ENCODE measurements at places on chromosomes 1 and 21.

DNA sequence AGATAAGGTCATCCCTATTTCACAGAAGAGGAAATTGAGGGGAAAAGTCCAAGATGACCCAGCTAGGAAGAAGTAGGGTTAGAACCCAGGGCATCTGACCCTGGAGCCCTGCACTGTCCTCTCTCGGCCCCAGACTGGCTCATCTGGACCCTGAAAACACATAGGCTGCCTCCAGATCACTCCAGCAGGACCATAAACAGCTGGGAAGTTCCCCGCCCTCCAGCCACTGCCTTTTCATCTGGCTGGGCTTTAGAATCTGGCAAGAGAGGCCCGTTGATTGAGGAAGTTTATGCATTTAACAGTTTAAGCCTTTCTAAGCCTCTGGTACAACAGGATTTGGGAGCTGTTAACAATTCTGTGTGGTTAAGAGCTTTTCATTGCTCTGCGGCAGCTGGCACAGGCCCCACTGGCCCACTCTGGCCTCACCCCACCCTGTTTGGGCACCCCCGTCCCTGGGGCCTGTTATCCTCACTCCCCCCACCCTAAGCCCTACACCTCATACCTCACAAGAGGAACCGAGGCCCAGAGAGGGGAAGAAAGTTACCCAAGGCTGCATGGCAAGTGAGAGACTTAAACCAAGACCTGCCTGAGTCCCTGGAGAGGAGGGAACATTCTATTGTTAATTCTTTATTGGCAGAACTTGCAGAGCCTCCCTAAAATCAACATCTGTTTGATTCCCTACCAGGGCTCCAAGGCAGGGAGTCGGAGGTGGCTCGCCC is 84.2 kb downstream of the EPHB2 start:
- no peak for DNase-seq
- no peak overlapping the region for H3K4me3 ChIP-seq
- H3K4me1 ChIP-seq: no peaks in the 10 kb centered on the region
- no peaks in the 10 kb centered on the region for H3K36me3 ChIP-seq
- no peaks in the 10 kb centered on the region for H3K27me3 ChIP-seq
- H3K27ac ChIP-seq: no peak overlapping the region

GRCh38 chr1:117825414-117825813 is 104.0 kb downstream of the GDAP2 start:
- H3K4me3 ChIP-seq: no peak overlapping the region
- no peaks in the 10 kb centered on the region for H3K27me3 ChIP-seq
- no peak overlapping the region for H3K27ac ChIP-seq
- H3K4me1 ChIP-seq: peaks cover 6% of the 10 kb centered on the region
- DNase-seq: no peak

DNA sequence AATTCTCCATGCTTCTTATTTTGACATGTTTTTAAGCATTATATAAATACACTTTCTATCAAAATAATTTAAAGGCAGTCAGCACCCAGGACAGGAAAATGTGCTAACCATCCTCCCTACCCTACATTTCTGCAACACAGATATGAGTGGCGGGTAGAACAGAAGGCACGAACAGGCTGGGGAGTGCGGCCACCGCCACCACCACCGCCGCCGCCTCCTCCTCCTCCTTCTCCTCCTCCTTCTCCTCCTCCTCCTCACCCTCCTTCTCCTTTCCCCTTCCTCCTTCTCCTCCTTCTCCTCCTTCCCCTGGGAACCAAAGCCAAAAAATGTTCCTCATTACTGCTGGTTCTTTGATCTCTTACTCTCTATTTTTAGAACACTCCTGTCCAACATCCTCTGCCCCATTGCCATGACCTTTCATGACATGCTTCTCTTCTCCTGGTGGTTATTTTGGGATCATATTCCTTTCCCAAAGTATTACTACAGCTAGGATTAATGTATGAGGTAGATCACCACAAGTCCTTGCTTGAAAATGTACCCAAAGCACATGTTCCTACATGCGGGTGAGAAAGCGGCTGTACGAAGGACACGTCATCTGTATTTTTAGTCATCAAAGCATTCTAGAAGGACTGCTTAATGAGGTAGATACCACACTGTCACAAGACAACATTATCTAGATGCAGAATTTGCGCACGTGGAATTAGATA is 24.5 kb upstream of the CCN1 start:
- H3K27ac ChIP-seq: no peak overlapping the region
- no peak for DNase-seq
- H3K4me1 ChIP-seq: peaks cover 5% of the 10 kb centered on the region

GRCh38 chr1:214632091-214632490 is 29.1 kb downstream of the CENPF start:
- DNase-seq: no peak
- no peaks in the 10 kb centered on the region for H3K27me3 ChIP-seq
- no peaks in the 10 kb centered on the region for H3K4me1 ChIP-seq
- H3K27ac ChIP-seq: no peak overlapping the region
- H3K4me3 ChIP-seq: no peak overlapping the region

- no peak overlapping the region for H3K4me3 ChIP-seq
- no peaks in the 10 kb centered on the region for H3K36me3 ChIP-seq
- H3K4me1 ChIP-seq: no peaks in the 10 kb centered on the region
- no peak for DNase-seq
- no peak overlapping the region for H3K27ac ChIP-seq
These were observed 42.0 kb downstream of the BMP8A start for GRCh38 chr1:39533442-39533841.

DNA sequence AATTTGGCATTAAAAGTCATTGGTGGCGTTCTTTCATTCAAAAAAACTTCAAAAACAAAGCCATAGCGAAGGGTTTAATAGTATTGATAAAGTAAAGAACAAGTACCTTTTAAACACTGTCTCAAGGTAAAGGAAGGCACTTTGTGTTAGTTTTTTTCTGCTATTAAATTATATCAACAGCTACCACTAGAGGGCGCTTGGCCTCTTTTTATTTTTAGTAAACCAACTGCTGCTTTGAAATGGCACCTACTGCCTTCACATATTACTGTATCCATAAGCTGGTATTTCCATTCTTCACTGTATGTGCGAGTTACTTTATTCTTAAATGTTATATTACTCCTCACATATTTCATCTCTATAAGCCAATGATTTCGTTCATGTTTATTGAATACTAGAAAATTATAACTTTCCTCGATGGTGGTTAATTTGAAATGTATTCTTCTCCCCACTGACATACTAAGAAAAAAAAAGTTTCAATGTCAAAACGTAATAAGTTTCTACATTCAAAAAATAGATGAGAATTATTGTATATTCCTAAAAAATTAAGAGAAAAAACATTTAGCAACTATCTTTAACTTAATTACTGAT is 125.7 kb upstream of the CXADR start:
- no peaks in the 10 kb centered on the region for H3K27me3 ChIP-seq
- H3K36me3 ChIP-seq: no peaks in the 10 kb centered on the region
- H3K4me3 ChIP-seq: no peak overlapping the region
- DNase-seq: no peak
- H3K27ac ChIP-seq: no peak overlapping the region

DNA sequence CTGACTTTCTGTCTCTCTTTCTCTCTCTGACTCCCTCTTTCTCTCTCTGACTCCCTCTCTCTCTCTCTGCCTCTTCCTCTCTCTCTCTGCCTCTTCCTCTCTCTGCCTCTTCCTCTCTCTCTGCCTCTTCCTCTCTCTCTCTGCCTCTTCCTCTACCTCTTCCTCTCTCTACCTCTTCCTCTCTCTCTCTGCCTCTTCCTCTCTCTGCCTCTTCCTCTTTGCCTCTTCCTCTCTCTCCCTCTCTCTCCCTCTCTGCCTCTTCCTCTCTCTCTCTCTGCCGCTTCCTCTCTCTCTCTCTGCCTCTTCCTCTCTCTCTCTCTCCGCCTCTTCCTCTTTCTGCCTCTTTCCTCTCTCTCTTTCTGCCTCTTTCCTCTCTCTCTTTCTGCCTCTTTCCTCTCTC is 18.6 kb upstream of the ANKRD45 start:
- H3K36me3 ChIP-seq: no peaks in the 10 kb centered on the region
- no peak for DNase-seq
- H3K27ac ChIP-seq: no peak overlapping the region
- no peak overlapping the region for H3K4me3 ChIP-seq
- H3K4me1 ChIP-seq: no peaks in the 10 kb centered on the region

- H3K4me3 ChIP-seq: peak within 1 kb of the TSS; percentile 85
- no peak for DNase-seq
- no peaks in the 10 kb centered on the region for H3K27me3 ChIP-seq
- H3K4me1 ChIP-seq: peaks cover 4% of the 10 kb centered on the region
- peaks cover 69% of the 10 kb centered on the region for H3K36me3 ChIP-seq
These were observed at the start of gene DENND4B for GRCh38 chr1:153946622-153947241. DENND4B (minus strand) TSS chr1:153946718; CDS start chr1:153944374, 2,344 bp downstream.

DNA sequence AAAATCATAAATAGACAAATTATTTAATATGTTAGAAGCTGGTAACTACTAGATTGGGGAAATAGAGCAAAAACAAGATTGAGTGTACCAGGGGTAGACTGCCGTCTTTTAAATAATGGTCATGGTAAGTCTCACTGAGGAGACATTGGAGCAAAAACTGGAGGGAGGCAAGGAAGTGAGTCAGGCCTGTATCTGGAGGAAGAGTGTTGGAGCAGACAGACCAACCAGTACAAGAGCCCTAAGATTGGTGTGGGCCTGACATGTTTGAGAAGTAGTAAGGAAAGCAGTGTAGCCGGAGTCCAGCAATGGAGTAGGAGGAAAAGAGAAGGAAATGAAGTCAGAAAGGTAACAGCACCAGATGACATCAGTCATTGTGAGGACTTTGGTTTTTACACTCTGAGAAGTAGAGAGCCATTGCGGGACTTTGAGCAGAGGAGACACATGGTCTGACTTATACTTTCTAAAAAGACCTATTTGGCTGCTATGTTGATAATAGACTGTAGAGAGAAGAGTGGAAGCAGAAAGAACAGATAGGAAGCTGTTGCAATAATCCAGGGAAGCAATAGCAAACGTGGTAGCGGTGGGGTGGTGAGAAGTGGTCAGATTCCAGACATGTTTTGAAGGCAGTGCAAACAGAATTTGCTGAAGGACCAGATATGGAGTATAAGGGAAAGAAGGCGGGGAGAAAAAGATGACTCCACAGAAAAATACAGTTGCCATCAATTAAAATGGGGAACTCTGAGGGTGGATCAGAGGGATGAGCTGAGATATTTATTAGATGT is 44.7 kb upstream of the GJA5 start:
- no peaks in the 10 kb centered on the region for H3K36me3 ChIP-seq
- H3K4me1 ChIP-seq: no peaks in the 10 kb centered on the region
- H3K4me3 ChIP-seq: no peak overlapping the region
- DNase-seq: no peak
- H3K27me3 ChIP-seq: no peaks in the 10 kb centered on the region

DNA sequence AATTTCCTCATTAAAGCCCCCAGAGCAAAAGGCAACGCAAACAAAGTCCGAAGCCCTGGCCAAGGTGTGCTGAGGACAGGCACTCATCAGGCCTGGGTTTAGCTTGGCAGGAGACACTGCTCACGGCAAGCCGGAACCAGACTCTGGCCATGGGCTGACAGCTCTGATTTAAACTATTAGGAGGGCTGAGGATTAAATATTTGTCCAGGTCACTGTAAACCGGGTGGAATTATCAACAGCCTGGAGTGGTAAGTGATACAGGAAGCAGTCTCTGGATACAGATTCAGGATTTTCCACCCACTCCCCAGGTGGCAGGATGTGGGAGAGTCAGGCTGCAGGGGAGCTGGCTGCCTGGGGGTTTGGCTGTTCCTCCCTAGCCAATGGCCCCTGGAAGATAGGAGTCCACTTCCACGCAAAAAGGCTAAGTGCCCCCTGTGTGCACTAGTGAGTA is 42.4 kb downstream of the SLC66A1 start:
- no peaks in the 10 kb centered on the region for H3K27me3 ChIP-seq
- H3K36me3 ChIP-seq: peaks cover 89% of the 10 kb centered on the region
- DNase-seq: no peak
- peaks cover 7% of the 10 kb centered on the region for H3K4me1 ChIP-seq

DNA sequence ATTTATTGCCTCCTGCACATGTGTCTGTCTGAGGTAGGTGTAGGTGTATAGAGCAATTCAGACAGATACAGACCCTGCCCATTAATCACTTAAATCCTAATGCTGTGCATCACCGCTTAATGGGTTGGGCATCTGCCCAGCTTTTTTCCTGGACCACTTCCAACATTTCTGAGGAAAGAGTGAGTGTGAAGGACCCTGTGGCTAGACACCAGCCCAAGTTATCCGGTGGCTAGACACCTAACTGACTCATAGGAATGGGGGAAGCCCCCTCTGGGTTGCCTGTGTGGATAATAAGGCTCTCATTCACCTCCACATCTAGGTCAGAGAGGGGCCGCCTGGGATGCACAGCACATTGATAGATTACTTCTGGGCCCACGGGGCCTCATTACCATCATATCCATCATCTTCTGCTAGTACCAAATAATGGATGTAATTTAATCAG is 121.1 kb upstream of the RAVER2 start:
- no peak for DNase-seq
- H3K4me3 ChIP-seq: no peak overlapping the region
- H3K36me3 ChIP-seq: no peaks in the 10 kb centered on the region
- H3K4me1 ChIP-seq: peaks cover 4% of the 10 kb centered on the region

- no peaks in the 10 kb centered on the region for H3K4me1 ChIP-seq
- no peak overlapping the region for H3K27ac ChIP-seq
- H3K36me3 ChIP-seq: no peaks in the 10 kb centered on the region
- no peak overlapping the region for H3K4me3 ChIP-seq
- no peak for DNase-seq
- H3K27me3 ChIP-seq: no peaks in the 10 kb centered on the region
These were observed 143.0 kb downstream of the FMN2 start for GRCh38 chr1:240234485-240235210.

- H3K36me3 ChIP-seq: no peaks in the 10 kb centered on the region
- no peak overlapping the region for H3K27ac ChIP-seq
- no peak overlapping the region for H3K4me3 ChIP-seq
- DNase-seq: no peak
These were observed 6.9 kb upstream of the PRKAA2 start for GRCh38 chr1:56638248-56638647.

GRCh38 chr1:25206201-25206600 is 26.1 kb downstream of the SYF2 start:
- no peak for DNase-seq
- no peaks in the 10 kb centered on the region for H3K36me3 ChIP-seq
- H3K27me3 ChIP-seq: peaks cover 9% of the 10 kb centered on the region
- H3K4me3 ChIP-seq: no peak overlapping the region
- H3K4me1 ChIP-seq: no peaks in the 10 kb centered on the region

Data from left lung (tissue), 14 donors.